ENCODE measurements at places on chromosomes 13 and 19.

DNA sequence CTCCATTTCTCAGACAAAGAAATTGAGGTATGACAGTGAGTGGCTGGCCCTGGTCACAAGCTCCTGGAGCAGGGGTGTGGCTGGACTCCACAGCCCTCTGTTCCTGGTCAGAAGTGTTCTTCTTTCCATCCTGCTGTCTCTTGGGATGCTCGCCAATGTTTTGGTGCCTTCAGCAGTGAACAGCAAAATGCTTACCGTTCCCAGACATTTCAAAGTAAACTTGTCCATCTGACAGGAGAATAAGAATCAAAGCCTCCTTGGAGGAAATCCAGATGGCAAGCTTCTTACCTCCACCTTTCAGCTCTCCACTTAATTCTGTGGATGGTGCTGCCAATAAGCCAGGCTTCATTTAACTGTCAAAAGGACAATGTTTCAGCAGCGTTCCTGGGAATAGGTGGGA is 954.1 kb downstream of the UQCRFS1 start:
- no peak for DNase-seq

DNA sequence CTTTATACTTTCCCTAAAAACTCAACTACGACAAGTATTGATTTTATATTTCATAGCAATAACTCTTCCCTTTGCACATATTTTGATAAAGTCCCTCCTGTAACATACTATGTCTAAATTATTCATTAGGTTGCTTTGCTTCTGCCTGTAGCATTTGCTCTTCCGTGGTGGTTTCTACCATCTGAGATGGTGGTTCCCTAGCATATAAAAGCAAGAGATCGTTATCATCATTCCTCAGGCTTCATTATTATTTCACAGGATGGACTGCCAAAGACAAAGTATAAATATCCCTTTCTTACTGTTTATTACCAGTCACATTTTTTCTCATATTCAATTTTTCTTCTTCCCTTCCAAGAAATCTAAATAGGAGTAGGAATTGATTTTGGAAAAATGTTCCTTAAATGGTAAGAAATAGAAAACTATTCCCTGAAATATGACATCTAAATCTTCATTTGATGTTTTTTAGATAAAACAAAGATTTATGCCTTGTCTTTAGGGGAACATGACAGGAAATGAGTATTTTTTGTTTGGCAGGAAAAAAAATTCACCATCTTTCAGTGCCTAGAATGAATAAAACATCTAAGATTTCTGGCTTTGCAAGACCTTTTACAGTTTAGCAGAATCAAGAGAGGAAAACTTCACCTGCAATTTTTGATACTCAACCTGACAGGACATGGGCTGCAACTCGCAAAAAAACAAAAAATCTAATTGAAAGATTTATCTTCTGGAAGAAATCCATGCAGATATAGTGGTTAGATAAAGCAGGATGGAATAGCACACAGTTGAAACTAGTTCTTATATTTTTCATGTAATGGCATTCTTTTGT is 340.0 kb downstream of the SPRY2 start:
- DNase-seq, result no peak

- no peak for DNase-seq
Measured at GRCh38 chr19:19657397-19657783, 6.1 kb downstream of the ATP13A1 start.

- DNase-seq, result no peak
Measured at GRCh38 chr13:22061806-22062391, 391.0 kb downstream of the FGF9 start.

DNA sequence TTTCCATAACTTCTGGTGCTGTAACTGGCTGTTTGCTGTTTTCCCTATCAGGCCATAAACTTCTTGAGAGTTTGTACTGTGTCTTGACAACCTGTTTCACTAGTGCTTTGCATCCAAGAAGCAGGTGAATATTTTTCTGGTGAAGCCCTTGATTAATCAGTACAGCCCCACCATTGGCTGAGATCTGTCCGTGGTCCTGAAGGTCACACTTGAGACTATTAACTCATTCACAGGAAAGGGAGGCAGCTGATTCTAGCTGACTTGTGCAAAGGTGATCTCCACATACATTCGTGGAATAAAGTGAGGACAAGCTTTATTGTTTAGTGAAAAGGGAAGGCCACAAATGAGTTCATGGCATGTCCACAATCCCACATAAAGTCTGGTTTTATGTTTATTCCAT is 61.4 kb upstream of the ZNF835 start:
- DNase-seq, result no peak

DNA sequence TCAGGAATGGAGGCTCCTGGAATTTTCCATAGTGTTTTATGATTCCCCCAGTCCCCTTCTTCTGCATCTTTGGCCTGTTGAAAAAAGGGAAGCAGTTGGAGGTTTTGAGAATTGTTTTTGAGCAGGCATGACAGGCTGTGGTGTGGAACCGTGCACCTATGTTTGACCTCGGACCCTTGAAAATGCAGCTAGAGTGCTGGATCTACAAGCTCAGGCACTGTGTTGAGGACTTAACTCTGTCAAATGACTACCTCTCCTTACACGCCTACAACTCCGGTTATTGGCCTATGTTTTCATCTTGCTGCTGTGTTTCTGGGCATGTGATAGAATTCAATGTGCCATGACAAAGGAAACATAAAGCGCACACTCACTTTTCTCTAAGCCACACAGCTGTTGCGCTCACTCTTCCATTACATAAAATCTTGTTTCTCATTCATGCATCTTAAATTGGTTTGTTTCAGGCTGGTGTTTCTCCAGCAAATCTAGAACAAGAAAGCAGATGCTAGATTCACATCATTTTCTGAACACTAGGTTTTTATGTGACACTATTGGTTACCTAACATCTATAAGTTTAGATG is 616.6 kb downstream of the FGF9 start:
- DNase-seq, result no peak

DNA sequence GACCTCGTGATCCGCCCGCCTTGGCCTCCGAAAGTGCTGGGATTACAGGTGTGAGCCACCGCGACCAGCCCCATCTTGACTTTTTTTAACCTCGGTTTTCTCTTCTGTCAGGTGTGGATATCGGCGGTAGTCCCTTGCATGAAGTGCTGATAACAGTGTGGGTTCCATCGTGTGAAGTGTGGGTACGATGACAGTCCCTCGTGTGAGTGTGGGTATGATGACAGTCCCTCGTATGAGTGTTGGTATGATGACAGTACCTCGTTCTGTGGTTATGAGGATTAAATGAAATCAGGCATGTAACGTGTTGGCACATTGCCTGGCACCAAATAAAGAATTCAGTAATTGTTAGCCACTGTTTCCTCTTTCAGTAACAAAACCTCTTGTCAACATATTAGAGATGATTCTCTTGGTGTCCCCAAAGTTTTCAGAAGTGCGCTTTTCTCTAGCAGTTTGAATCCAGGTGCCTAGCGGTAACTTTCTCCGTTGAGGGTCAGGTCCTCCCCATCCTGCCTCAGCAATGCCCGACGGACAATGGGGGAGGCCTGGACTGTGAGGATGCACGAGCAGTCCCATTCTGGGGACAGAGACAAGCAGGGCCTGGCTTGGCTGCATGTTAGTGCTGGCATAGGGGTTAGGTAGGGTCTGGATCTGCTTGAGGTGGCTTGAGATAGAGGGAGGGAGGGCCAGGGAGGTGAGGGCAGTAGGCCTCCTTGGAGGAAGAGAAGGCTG is 15.3 kb downstream of the GATAD2A start:
- no peak for DNase-seq

DNA sequence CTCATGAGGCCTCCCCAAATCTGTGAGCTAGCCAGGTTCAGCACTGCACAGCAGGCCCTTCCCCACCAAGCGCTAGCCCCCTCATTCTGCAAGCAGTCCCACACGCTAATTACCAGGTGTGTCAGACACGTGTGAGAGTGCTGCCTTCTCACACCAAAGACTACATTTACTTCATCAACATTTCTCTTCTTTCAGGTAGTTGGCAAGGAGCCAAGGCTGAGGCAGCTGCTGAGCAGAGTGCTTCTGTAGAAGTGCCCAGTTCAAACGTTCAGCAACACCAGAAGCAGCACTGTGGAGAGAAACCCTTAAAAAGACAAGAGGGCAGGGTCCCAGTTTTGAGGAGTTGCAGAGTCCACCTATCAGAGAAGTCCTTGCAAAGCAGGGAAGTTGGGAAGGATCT is 6.4 kb downstream of the ZNF773 start:
- no peak for DNase-seq

- DNase-seq, result no peak
Measured at GRCh38 chr19:3642987-3643673, 16.5 kb upstream of the CACTIN start.

GRCh38 chr13:34038541-34039068 is 220.7 kb downstream of the RFC3 start:
- DNase-seq, result no peak

GRCh38 chr13:47718556-47718955 is 282.5 kb downstream of the SUCLA2 start:
- no peak for DNase-seq

DNA sequence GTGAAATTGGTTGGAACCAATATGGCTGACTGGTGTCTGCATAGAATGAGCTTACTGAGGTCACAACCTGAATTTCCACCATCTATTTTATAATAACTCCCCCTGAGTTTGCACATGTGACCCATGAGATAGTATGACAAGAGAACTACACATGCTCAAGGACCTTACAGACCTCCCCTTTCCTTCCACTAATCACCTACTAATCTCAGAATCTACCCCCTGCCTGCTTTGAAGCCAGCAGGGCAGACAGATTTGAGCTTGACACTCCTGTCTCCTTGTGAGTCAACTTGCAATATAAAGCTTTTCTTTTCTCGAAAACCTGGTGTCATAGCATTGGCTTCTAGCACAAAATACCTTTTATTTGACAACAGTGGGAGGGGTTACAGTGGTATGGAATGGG is 248.4 kb downstream of the RFC3 start:
- no peak for DNase-seq

DNA sequence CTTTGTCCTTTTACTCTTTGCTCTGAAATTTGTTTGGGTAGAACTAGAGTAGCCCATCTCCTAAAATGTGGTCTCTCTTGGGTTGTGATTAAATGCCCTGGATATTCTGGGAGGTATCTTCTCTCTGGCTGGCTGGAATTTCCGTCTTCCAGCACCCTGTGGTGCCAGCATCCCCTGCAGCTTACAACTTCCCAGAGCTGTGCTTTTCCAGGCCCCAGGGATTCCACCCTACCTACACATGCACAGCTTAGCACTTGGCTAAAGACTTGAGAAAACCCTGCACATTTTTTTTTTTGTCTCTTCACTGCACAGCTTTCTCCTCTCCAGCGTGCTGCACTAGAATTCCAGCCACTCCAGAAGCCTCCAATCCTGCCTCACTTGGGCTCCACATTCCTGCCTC is 334.7 kb downstream of the IRS2 start:
- DNase-seq, result no peak

- DNase-seq, result no peak
Measured at GRCh38 chr19:56611288-56611687, 16.2 kb downstream of the ZNF71 start.

DNA sequence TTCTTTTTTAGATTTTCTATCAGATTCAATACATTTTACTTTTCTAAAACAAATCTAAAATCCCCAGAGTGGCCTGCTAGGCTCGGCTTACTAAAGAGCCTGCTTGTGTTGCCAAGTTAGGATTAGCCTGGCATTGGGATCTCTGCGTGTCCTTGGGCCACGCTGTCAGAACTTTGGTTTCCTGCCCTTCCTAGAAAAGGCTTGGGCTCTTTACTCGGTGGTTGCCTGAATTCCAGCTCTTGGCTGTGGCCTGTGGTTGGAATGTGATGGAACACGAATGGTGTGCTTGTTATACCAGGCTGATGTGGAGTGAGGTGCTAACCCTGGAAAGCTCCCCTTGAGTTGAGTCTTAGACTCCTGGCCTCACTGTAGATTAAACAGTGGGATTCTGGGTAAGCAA is 8.5 kb downstream of the SPATA13 start:
- DNase-seq, result no peak
